Stimulated activated CD8-positive, alpha-beta memory T cell treated with anti-CD3 and anti-CD28 coated beads, Interleukin-2, amount 100 ng/mL, for 1 hour (primary cell): ENCODE measurements at places on chromosomes 1 and 21.
A peak's percentile ranks its signal among the peaks of the same experiment; 100 is the strongest.

- DNase-seq: no peak
Observed at GRCh38 chr21:38505654-38506523, 7.6 kb upstream of the ERG start.

DNA sequence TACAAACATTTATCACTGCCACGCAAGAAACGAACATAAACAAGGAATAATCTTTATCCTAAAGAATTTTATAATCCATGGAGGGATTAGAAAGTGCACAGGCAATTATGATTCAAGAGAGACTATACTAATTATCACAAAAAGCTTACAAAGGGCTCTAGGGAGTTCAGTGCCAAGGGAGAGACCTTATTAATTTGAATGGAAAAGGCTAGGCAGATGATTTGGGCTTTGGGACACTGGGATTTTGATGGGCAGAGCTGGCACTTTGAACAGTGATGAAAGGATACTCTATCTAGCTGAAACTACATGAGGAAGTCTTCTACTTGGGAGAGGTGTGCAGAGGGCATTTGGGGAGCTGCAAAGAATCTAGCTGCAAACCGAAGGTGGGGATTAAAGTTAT lies 48.9 kb upstream of the IVNS1ABP start:
- no peak for DNase-seq

DNA sequence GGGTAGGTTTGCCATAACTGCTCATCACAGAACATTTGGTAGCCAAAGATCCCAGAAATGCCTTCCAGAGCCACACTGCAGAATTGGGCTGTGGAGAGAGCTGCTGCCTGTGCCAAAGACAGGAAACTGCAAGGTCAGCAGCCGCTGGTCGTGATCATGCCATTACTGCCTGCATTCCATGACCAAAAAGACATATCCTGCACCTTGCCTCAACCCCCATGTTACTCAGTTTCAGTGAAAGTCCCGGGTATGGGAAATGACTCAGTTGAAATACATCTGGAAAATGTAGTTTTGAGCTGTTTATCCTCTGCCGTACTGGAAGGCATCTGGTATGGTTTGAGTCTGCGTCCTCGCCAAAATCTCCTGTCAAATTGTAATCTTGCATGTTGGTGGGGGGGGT lies 161.7 kb downstream of the FCRL5 start:
- DNase-seq: no peak

DNA sequence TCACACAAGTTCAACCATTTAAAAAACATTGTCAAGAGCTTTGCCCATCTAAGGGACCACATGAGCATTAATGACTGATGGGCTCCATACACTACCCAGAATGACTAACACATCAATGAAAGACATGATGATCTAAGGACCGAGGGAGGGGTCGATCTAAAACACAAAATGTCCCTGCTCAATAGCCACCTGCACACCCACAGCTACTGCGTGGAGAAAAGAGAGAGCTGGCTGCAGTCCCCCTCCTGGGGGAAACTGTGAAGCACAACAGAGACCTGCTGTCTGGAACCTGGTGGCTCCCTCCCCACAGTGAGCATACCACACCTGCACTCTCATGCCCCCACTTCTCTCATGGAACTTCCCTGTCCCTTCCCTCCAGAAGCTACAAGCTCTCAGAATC lies 130.1 kb upstream of the ERG start:
- DNase-seq: no peak

DNA sequence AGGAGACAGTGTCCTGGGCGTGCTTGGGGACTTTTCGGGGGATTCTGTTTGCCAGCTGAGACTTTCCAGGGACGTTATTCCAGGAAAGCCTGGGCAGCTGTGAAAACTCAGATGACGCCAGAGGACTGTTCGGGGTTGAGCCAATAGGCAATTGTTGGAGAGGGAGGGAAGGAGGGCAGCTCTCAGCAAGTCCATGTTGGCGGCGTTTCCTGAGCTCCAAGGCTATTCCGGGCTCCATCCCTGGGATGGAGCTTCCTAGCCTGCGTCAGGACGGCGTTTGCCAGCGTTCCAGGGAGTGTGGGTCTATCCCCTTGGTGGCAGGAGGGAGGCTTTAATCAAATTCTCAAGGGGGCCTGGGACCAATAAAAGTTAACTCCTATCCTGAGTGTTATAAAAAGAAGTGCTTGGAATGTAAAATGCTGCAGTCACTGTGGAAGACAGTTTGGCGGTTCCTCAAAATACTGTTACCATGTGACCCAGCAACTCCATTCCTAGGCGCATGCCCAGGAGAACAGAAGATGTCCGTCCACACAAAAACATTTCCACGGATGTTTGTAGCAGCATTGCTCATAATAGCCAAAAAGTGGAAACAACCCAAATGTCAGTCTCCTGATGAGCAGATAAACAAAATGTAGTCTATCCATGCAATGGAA lies 15.2 kb downstream of the SLC27A3 start:
- no peak for DNase-seq

DNA sequence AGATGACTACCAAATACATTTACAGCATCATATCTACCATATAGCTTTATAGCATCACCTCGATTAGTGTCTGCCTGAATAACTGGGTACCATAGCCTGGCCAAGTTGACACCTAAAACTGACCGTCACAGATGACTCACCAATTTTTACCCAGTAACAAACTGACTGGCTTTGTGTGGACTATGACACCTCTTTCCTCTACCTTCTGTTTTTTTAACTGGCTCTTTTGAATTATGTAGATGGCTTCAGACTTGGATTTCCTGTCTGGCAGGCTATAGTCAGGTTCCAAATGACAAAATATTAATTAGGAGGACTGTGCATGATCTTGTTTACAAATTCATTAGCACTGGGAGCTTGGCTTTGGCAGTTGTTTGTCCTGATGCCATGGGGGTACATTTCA lies 360.3 kb downstream of the TGFB2 start:
- no peak for DNase-seq

- DNase-seq: peak; percentile 13
Observed at GRCh38 chr1:40980453-40981121, 1.1 kb downstream of the CTPS1 start.

GRCh38 chr1:6345009-6345408 lies 48.6 kb downstream of the ACOT7 start:
- no peak for DNase-seq

- no peak for DNase-seq
Observed at GRCh38 chr1:219419860-219420259, 193.0 kb downstream of the ZC3H11B start.

DNA sequence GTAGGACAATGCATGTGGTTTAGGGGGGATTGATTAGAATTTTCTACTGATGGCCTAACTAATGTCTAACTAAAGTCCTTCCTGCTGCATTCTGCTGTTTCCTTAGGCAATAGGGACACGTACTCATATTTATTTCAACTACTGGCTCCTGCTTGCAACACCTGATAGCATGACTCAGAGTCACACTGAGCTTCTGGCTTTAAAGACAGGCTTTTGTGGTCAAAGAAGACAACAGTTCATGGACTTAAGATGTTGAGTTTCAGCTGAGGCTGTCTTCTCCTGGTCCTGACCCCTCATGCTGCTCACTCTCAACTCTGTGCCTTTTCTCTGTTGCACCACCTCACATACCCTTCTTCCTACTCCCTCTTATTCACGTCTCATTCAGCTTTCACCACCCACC lies 29.1 kb upstream of the TRABD2B start:
- DNase-seq: no peak

DNA sequence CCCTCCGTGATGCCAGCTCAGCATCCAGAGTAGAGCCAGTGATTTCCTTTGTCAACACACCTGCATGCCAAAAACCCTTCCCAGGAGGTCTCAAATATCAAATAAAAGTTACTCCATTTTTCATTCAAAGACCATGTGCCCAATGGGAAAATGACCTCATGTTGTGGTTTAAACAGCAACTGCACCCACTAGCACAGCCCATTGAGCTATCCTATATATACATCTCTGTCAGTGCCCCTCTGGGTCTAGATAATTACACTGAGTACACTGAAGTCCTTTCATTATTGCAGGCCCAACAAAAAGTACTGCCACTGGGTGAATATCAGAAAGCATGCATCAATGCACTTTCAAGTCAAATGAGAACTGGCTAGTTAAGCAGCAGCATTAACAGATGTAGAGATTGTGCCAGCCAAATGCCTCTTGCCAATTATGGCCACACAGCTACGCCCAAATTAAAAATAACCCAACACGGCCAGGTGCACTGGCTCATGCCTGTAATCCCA lies 117.7 kb downstream of the SLC45A1 start:
- no peak for DNase-seq

GRCh38 chr21:36584980-36585940 lies 105.3 kb upstream of the CLDN14 start:
- no peak for DNase-seq

- DNase-seq: no peak
Observed at GRCh38 chr1:159009704-159010361, at the start of gene IFI16. IFI16 (plus strand) TSS chr1:159009907; CDS start chr1:159014681, 4,774 bp downstream.
